ENCODE measurements at places on chromosomes 7 and 10. TPM values are rescaled to one million over a fixed set of nuclear protein-coding genes. Genes with fewer than 3 reads are reported as not detected.
A peak's percentile ranks its signal among the peaks of the same experiment; 100 is the strongest.

The PNLIP gene
- not detected for polyA plus RNA-seq

DNA sequence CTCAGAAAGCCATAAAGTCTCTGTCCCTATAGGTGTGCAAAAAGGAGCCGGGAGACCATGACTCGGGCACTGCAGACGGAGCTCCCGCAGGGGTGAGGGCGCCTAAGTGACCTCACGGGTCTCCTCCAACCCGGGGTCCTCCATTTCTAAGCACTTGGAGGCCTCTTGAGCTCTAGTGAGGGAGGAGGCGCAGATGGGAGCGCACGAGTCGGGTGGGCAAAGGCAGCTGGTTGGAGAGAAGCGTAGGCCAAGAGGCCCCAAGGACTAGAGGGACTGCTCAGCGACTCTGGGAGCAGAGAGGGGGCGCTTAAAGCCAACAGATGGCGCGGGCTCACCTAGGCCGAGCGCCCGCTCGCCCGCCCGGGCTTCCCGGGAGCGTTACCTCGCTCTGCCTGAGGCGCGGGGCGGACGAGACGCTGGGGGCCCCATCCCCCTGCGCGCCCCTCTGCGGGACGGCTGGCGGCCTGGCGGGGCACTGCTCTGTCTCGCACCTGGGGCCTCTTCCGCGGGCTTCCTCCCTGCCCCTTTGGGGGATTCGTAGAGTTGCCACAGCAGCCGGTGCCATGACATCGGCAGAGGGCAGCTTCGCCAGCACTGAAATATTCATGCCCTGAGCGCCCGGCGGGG lies 523 bp upstream of the CDH23 start:
- peak; percentile 57 for DNase-seq

- no peak for DNase-seq
Measured at GRCh38 chr7:50628434-50629084, 63.4 kb upstream of the DDC start.

DNA sequence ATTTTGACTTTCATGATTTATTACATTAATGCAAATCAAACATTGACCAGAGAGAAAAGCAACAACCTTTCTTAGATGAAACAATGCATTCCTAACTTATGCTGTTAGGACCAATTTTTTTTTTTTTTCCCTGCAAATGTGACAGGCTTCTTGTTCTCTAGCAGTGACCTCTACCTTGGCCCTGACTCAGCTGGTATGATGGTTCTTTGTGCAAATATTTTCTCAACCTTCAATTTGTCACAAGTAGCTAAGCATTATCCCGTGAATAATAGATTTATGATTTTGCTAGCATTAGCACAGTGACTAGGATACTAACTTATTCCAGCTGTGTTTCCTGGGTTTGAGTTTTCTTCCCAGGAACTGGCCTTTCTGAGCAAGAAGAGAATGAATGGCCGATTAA lies 64.9 kb downstream of the PPP1R9A start:
- no peak for DNase-seq

The LRRC18 gene
- not detected for polyA plus RNA-seq

GRCh38 chr7:108570146-108570755 lies 577 bp downstream of the DNAJB9 start:
- DNase-seq: no peak

GRCh38 chr10:43208147-43209073 lies 58.5 kb downstream of the RASGEF1A start:
- DNase-seq: no peak

DNA sequence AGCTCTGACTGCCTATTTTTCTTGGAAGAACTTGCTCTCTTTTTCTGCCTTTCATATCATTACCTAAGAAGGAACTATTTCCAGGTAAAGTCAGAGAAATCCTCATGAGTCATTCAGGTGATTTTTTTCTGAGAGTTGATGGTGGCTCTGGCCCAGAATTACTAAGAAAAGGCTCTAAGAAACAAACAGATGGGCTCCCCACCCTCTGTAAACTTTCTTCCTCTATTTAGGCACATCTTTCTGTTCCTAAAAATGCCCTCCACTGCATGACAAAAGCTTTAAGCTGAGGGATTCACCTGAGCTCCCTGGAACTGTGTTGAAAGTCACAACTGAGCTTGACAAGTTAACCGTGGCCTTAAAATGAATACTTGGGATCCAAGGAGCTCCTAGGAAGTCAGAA lies 1.6 kb downstream of the OLAH start:
- DNase-seq: no peak

- no peak for DNase-seq
Measured at GRCh38 chr7:154841731-154842331, 161.1 kb downstream of the PAXIP1 start.

The MSS51 gene
- 5.0 TPM for polyA plus RNA-seq

The TAS2R40 gene
- polyA plus RNA-seq: not detected

GRCh38 chr10:43272030-43272429 lies 5.2 kb upstream of the RASGEF1A start:
- no peak for DNase-seq

DNA sequence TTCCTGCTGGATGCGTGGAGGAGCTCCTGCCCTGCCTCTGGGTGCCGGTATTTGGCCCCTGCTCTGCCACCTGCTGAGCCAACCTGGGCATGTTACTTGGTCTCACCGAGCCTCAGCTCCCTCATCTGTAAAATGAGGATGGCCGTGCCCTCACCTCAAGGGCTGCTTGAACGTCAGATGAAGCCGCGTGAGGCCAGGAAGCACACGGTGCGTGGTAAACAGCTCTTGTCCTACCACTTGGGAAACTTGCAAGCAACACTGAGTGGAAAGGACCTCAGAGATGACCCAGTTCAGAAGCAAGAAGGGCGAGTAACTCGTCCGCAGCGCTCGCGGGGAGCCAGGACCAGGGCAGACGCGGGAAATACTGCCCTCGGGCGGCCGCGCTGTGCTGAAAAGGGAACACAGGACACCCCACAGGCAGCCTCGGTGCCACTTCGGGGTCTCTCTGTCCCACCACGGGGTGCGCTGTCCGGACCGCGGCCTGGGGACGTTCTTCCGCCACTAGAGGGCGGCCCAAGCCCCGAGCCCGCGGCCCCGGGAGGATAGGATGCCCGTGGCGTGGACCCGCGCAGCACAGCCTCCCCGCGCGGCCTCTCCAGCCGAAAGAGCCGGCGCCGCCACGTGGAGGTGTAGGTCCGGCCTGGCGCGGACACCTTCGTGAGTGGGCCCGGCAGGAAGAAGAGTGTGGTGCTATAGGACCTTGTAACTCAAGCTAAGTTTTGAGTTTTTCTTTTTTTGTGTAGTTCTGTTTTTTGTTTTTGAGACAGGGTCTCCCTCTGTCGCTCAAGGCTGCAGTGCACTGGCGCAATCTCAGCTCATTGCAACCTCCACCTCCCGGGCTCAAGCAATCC lies 94.1 kb downstream of the PRKAG2 start:
- DNase-seq: no peak

DNA sequence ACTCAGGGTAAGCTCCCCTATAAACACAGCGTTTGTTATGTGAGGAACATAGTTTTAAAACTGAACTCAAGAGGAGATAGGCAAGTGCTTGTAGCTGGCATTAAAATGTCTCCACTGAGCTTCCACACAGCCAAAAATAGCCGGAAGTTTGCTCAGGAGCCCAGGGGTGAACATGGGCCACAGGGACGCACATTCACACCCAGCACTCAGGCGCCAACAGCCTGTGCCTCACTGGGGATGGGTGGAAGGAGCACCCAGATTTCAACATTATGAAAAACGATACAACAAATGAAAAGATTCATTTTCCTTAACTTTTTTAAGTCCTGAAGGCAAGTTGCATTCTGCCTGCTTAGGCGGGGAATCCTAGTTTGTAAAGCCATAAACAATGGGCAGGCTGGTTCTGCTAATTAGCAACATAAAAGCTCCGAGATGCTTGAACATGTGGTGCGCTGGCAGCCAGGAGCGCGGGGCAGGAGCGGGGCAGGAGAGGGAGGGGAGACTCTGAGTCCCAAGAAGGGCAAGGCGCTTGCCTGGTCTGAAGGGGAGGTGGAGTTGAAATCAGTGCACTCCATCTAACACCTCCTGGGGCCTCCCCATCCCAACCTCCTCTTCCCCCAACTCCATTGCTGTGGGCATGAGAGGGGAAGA lies 235.9 kb downstream of the COBL start:
- DNase-seq: no peak

GRCh38 chr7:128074336-128074735 lies 43.1 kb upstream of the LRRC4 start:
- no peak for DNase-seq

- DNase-seq: no peak
Measured at GRCh38 chr7:104367926-104368325, 39.5 kb downstream of the LHFPL3 start.

DNA sequence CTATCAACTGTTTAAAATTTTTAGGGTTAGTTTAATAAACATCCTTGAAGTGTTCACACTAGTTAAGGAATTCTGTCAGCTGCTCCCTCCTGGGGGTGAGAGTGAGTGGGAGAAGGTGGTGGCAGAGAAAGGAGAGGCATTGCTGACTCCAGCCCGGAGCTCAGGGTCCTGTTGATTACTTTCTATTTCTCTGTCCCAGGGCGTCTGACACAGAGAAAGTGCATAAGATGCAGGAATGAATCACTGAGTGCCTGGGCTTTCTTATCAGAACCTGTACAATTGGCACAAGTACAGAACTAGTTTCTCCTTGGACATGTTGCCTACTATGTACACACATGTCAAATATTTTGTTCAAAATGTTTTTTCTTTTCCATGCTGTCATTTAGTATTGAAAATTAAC lies 410.8 kb upstream of the COBL start:
- no peak for DNase-seq

The SRRM3 gene
- 1.00 TPM for polyA plus RNA-seq

GRCh38 chr10:77548157-77548556 lies 89.5 kb downstream of the KCNMA1 start:
- no peak for DNase-seq

- no peak for DNase-seq
Measured at GRCh38 chr7:84399661-84400060, 205.1 kb upstream of the SEMA3A start.

DNA sequence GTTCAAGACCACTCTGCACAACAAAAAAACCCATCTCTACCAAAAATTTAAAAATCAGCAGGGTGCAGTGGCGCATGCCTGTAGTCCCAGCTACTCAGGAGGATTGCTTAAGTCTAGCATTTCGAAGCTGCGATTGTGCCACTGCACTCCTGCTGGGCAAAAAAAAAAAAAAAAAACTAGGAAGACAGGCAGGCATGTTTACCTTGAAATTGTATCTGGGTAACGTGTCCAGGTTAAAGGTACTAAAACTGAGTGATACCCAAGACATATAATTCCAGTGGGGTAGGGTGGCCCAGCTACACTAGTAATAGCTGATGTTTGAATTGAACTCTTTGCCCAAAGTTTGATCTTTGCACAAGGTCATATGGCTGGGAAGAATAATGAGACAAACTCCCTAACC lies 16.2 kb downstream of the GHITM start:
- DNase-seq: no peak

- no peak for DNase-seq
Measured at GRCh38 chr7:52691257-52691656, 344.2 kb upstream of the POM121L12 start.

Data from renal cortex interstitium (tissue), 15 donors.